ENCODE measurements at places on chromosomes 6 and 20.

- no peak for DNase-seq
Measured at GRCh38 chr20:53691811-53692192, 98.2 kb upstream of the ZNF217 start.

DNA sequence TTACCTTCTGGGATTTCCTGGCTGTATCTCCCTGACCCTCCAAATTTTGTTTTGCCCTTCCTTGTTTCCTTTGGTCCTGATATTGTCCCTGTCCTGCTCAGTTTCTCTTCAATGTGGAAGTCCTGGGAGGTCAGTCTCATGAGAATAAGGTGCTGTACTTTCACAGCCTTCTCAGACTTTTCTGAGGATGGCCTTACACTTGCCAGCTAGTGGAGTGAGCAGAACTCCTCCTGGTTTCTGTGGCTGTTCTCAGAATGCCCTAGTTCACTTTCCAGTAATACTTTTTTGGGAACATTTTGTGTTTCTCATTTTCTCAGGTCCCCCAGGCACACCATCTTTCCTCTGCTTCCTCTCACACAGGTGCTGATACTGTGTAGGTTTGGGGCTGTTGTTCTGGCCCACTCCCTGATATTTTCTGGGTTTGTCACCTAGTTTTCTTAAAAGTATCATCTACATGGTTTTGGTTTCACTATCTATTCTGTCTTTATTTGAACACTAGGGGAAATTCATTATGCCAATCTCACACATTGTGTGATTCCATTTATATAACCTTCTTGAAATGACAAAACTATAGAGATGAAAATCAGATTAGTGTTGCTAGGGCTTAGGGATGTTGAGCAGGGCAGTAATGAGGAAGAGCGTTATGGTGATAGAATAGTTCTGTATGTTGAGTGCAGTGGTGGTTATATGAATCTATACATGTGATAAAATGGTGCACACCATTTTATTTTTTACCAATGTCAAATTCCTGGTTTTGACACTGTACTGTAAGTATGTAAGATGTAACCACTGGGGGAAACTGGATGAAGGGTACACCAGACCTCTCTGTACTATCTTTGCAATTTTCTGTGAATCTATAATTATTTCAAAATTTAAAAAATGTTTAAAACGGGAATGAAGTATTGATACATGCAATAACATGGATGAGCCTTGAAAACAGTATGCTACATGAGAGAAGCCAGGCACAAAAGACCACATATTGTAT lies 27.2 kb upstream of the BRPF3 start:
- no peak for DNase-seq

GRCh38 chr6:20630136-20630535 lies 95.9 kb downstream of the CDKAL1 start:
- no peak for DNase-seq

GRCh38 chr6:142728910-142729481 lies 216.0 kb downstream of the HIVEP2 start:
- peak; percentile 22 for DNase-seq

DNA sequence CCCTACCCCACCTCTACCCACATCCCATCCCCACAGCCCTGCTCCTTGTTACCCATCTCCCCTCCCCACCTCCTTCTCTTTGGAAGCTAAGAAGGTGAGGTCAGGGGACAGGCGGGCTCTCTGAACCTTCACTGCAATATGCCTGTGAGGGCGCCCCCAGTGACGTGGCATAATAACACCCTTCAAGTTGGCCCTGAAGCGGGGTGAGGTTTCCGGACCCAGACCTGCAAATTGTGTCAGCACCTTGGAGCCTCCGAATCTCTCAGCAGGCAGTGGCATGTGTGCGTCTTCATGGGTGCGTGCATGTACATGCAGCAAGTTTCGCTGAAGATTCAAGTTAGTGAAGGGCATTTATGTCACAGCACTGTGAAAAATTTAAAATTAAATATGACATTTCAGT lies 114.6 kb downstream of the SOBP start:
- no peak for DNase-seq

Data from hepatic stellate cell (primary cell).